ENCODE measurements at places on chromosomes 2 and 18.

GRCh38 chr2:53813151-53813550 lies 26.3 kb downstream of the ERLEC1 start:
- H3K4me1 ChIP-seq: no peaks in the 10 kb centered on the region
- no peak overlapping the region for H3K4me3 ChIP-seq
- no peaks in the 10 kb centered on the region for H3K27me3 ChIP-seq
- H3K36me3 ChIP-seq: peaks cover 5% of the 10 kb centered on the region
- no peak overlapping the region for H3K27ac ChIP-seq

- no peak for DNase-seq
- no peaks in the 10 kb centered on the region for H3K27me3 ChIP-seq
- no peak overlapping the region for H3K27ac ChIP-seq
- H3K4me3 ChIP-seq: no peak overlapping the region
Observed at GRCh38 chr2:44638649-44639048, 276.9 kb downstream of the CAMKMT start.

DNA sequence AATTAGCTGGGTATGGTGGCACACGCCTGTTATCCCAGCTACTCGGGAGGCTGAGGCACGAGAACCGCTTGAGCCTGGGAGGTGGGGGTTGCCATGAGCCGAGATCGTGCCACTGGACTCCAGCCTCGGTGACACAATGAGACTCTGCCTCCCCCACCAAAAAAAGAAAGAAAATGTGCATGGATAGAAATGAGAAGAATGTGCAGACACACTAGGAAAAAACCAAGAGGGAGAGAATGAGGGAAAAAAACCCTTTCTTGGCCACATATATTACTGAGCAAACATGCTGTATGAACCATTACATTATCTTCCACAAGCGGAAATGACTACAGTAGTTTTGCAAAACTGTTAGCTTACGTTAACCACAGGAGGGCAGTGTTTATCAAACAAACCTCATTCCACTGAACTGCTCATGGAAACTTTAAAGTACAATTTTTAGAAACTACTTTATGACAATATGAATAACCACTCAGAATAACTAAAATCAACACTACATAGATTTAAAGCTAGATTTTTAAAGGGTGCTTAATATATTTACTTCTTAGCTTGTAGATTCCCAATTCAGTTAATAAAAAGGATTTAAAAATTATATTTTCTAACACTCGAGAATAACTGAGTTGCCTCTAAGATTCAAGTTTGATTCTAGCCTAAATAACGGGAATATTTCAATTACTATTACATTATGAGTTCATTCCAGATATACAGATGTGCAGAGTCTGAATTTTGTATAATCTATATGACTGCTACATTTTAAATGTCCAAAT lies 26.4 kb downstream of the ASXL2 start:
- no peaks in the 10 kb centered on the region for H3K27me3 ChIP-seq
- no peak overlapping the region for H3K4me3 ChIP-seq
- no peak overlapping the region for H3K27ac ChIP-seq
- H3K4me1 ChIP-seq: peaks cover 3% of the 10 kb centered on the region
- no peaks in the 10 kb centered on the region for H3K36me3 ChIP-seq

DNA sequence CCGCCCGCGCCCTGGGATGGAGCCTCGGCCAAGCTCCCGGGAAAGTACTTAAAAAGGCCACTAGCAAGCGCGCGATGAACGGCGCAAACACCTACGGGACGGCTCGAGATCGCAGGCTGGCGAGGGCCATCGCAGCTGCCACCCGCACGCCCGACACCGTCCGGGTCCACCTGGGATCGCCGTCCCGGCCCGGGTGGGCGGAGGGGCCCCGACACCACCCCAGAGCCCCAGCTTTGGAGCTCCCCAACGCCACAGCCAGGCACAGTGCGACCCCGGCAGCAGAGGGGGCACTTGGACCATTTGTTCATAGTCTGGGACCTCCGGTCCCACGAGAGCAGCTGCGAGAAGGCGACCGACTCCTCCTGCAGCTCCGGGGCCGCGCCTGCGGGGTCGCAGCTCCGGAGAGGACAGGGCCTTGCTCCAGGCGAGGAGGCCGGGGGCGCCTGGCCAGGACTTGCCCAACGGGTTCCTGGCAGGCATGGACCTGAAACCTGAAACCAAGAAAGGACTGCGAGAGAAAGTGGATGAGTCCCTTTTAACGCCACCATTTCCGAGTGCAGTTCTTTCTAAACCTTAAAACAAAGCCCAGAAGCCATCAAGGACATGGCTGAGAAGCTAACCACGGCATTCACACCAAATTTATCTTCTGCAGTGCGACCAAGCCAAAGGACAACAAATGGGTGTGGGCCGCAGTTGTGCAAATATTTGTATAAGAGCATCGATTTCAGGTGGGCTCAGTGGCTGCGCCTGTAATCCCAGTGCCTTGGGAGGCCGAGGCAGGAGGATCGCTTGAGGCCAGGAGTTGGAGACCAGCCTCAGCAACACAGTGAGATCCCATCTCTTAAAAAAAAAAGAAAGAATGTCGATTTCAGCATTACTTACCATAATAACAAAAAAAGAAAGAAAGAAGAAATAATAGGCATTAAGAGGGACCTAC lies 54.0 kb upstream of the IMP4 start:
- H3K4me3 ChIP-seq: peak overlapping the region; percentile 37
- no peaks in the 10 kb centered on the region for H3K4me1 ChIP-seq
- H3K27ac ChIP-seq: no peak overlapping the region
- no peaks in the 10 kb centered on the region for H3K36me3 ChIP-seq
- peak; percentile 86 for DNase-seq

- H3K4me1 ChIP-seq: peaks cover 4% of the 10 kb centered on the region
- no peaks in the 10 kb centered on the region for H3K36me3 ChIP-seq
- H3K27me3 ChIP-seq: no peaks in the 10 kb centered on the region
Observed at GRCh38 chr18:43574974-43575373, 297.7 kb upstream of the SYT4 start.

DNA sequence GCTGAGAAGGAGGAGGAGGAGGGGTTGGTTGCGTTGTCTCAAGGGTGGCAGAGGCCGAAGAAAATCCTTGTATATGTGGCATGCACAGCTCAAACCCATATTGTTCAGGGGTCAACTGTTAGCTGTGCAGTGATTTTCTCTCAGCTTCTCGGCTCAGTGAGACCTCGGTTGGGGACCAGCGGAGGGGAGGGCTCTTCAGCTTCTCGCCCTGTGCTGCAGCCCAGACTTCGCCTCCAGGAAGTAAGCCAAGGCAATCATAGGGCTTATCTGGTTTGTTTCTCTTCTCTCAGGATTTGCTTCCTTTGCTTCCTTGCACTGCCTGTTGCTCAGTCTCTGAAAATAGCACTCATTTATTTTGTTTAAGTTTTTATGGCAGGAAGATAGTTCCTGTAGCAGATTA lies 85.5 kb downstream of the SOWAHC start:
- no peaks in the 10 kb centered on the region for H3K27me3 ChIP-seq
- DNase-seq: no peak
- H3K36me3 ChIP-seq: no peaks in the 10 kb centered on the region
- H3K4me3 ChIP-seq: no peak overlapping the region

All from H1 (cell line).